GM23248 (cell line): ENCODE measurements at places on chromosomes 16 and 17.

DNA sequence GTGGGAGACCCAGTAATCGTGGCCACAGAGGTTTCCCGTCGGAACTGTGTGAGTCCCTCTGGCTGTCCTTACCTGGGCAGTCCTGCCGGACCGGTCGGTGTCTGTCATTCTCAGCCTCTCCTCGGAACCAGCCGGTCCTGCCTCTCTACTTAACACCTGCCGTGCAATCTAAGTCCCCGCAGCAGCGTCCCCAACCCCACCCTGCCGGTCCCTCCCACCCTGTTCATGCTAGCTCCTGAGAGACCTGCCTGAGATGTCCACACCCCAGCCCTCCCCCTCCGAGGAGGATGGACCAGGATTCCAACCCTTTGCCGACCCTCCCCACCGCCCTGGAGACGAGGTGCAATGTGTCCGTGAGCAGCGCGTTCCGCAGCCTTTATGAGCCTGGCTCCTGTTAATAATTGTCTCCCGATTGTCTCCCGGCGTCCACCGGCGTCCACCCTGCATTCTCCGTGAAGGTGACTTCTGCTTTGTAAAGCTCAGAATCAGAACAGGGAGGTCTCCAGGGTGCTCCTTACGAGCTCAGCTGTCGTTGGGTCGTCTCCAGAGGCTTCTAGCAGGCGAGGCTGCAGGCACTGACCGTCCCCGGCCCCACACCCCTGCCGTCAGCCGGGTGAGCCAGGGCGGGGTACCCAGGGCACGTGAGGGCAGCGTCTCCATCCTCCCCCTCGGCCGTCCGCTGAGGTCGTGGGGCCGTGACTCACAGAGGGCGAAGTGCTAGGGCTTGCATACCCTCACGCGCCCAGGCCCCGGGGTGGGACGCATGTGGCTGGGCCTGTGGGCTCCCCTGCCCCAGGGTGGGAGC, 10.1 kb downstream of the METRNL start:
- peak; percentile 50 for DNase-seq

- DNase-seq = peak; percentile 98
Measured at GRCh38 chr16:3022208-3022683, 1.5 kb downstream of the HCFC1R1 start.

DNA sequence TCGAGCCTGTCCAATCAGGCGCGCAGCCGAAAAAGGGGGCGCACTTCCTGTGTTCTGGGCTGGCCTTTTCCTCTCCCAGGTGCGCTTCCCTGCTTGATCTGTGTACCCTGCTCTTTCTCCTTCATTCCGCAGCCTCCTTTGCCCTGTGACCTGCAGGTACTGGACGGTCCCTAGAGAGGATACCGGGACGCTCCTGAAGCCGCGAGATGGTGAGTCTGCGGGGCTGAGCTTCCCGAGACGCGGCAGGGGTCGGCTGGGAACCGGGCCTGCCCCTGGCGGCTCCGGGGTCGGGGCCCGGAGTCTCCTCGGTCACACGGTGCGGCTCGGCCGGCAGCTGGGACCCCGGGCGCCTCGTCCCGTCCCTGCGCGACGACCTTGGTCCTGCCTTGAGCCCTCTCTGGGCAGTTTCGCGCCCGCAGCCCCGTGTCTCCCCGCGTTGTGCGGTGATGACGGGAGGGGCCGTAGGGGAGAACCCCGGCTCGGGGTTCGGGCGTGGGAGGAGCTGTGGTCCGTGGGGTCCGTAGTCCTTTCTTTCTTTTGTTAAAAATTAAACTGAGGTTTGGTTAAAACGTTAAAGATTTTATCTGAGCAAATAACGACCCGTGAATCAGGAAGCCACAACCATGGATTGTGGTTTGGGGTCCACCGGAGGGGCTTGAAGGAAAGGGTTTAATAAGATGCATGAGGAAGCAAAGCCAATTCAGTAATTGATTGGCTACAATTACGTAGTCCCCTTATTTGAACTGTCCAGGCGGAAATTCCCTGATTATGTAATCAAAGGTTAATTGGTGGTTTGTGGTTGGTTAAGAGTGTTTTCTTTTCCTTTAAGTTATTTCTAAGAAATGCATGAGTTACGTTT, 172.8 kb upstream of the ZNF267 start:
- DNase-seq = peak; percentile 36

DNA sequence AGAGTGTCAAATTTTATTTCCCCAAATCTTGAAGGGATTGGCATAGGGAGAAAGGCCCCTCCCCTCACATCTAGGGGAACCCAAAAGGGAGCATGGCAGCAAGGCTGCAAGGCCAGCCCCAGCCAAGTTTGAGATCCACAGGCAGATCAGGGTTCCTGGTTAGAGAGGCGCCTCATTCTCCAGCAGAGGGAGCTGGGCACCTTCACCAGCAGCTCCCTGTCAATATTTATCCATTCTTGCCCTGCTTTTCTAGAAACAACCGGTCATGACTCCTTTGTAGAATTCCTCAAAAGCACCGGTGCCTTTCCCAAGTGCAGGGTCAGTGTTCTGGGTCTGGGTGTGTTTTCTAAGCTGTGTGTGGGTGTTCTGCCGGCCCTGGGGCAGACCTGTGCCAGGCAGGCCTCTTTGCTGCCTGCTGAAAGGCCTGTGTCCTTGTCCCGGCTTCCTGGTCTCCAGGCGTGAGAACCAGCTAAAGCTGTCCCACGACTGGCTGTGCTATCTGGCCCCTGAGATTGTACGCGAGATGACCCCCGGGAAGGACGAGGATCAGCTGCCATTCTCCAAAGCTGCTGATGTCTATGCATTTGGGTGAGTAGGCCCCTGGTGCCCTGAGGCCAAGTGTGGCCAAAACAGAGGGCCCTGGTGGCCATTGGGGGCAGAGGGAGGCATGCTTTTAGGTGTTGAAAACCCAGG, 21.2 kb upstream of the LGALS9 start:
- peak; percentile 73 for DNase-seq

GRCh38 chr16:31407406-31407805, 14.3 kb downstream of the ITGAD start:
- no peak for DNase-seq

DNA sequence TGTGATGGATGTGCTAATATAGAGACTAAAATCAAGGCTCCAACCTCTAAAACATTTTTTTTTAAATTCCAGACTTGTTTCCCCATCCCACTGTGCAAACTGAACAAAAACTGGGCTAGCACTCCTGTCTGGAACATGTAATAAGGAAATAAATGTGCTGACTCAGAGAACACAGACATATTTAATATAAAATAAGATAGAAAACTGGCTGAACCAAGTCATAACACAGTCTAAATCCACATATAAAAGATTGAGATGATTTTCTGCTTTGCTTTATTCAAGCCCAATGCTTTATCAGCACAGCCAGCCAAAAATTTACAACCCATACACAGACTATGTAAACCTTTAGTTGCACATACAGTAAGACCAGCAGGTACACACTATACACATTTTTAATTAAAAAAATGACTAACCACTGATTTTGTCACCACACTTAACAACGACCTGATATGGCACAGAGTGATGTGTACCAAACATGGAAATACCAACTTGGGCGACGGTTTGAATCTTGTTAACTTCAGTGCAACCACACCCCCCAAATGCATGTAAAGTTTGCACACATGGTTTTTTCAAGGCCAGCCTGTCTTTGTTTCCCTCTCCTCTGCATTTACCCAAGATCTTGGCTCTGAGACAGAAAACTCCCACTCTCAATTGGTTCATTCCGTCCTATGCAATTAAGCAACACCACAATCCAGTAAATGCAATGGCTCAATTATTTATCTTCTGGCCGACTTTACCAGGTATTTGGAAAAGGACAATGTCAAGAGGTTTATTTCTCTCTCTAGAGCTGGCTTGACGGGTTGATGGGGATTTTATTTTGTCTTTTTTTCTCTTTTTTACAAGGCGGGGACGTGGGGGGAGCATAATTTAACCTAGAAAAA, 1.2 kb downstream of the STAT3 start:
- DNase-seq = peak; percentile 74

DNA sequence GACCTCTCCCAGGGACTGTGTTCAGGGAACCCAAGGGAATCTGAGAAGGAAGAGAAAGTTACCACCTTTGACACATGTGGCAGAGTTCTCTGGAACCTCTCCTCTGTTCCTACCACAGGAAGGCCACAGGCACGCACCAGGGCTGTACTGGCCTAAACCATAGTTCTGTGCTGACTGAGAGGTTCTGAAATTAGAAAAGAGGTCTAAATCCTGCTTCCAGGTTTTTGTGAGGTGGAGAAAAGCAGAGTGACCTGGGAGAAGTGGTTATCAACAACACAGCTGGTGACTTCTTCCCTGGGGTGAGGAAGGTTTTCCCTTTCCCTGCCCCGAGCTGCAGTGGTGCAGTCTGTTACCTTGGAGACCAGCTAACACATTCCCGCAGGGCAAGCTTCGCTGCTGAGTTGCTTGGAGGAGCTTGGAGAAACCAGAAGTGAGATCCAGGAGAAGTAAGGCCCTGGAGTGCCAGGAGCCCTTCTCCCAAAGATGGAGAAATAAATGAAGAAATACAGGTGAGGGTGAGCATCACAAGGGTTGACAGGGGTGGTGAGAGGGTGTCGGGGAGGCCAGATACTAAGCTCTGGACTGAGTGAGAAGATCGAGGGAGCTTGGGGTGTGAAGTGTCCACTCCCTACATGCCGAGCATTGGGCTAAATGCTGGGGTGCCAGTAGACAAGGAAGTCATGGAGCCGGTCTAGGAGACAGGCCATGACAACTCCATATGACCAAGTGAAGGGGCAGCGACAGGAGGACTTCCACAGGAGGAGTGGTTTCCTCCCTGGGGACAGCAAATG, at the start of gene VWA3A:
Gene VWA3A (plus strand): TSS at position 399 of the 791 bp plus-strand sequence. CDS start 97 bp downstream, at position 496.
- peak; percentile 46 for DNase-seq

DNA sequence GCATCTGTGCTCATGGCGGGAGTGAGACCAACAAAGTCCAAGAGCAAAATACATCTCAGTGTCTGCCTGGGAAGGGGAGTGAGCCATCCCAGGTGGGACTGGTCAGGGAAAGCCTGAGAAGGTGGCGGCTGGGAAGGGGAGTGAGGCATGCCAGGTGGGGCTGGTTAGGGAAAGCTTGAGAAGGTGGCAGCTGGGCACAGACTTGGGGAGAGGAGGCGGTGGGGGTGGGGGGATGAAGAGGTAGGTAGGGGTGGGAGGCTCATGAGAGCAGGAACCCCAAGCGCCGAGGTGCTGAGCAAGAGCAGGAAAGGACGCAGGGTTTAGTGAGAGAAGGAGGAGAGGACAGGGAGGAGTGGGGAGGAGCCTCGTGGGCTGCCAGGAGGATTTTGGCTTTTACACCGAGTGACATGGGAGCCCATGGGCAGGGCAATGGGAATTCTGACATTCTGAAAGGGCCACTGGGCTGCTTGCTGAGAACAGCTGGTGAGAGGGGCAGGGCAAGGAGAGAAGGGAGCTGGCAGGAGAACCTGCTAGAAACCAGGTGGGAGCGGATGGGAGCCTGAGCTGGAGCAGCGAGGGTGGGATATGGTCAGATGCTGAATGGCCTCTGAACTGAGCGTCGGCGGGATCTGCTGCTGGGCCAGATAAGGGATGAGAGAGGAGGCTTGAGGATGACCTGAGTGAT, 256.1 kb upstream of the RPL38 start:
- DNase-seq = no peak

DNA sequence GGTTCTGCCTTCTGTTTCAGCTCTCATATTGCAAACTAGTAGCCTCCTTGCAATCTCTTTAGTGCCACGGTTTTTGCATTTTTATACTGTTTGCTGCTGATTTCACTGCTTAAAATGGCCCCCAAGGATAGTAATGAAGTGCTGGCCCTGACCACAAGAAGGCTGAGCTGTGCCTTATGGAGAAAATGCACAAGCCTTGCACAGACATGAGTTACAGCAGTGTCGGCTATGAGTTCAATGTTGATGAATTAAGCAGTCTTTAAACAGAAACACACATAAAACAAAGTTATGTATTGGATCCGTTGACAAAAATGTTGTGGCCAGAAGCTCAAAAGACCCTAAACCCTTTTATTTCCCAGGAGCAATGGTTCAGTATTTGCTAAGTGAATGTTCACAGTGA, 210.6 kb upstream of the DYNLRB2 start:
- no peak for DNase-seq

GRCh38 chr17:79778504-79779083, 646 bp downstream of the CBX2 start:
- DNase-seq = no peak

DNA sequence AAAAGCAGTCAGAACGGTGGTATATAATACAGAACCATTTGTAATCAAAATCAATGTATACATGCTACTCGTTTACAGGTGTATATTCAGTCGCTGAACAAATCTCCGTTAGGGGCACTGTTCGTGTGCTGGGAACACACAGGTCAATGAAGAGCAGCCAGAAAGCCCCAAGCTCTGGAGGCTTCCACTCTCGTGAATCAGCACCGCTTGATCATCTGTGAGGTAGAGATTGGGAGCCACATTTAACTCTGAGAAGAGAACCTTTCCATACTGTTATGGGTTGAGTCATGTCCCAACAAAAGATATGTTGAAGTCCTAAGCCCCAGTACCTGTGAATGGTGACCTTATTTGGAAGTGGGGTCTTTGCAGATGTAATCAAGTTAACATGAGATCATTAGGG, 5.4 kb upstream of the CYTH1 start:
- no peak for DNase-seq

DNA sequence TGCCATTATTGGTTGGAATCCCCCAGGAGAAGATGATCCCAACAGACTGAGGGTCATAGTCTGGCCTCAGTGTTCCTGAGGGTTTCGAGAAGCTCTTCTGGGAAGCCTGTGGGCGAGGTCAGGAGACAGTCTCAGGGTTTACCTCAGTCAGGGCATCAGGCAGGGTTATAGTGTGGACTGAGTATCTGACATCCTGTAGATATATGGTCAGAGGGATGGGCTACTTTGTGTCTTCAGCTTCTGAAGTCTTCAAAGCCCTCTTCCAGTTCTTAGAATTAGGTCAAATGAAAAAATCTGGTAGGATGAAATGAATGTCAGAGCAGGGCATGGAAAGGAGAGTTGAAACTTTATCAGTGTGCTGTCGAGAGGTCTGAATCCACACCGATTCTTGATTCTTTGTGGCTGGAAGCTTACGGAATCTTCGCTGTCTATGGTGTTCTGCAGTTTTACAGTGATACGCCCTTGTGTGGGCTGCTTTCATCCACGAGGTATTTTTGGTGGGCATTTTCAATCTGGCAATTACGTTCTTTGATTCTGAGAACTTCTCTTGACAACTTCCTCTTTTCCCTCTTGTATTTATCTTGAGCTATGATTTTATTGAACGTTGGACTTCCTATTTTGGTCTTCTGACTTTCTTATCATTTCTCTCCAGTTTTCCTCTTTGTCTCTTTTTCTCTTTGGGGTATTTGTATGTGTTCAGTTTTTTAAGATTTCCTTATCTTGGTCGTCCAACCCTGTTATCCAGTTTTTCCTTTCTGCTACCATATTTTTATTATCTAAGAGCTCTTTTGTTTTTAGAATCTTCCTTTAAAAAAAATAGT, 30.4 kb downstream of the BPTF start:
- no peak for DNase-seq

GRCh38 chr16:51355875-51356274, 204.8 kb upstream of the SALL1 start:
- DNase-seq = no peak

GRCh38 chr17:57288773-57289121, 32.4 kb downstream of the MSI2 start:
- peak; percentile 4 for DNase-seq

DNA sequence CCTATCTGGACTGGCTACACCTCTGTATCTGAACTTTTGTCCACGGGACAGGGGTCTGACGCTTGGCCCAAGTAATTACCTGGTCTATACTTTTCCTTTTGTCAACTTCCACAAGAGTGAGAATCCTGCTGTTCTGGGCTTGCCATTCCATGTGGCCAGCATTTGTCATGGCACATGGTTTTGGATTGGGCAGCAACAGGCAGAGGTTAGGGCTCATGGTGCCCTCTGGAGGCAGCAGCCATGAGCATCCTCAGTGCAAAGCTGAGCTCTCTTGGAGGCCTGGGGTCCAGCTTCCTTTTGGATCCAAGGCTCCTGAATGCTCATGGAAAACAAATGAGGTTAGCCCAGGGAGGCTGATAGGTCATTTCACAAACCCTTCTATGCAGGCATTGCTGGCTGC, 7.5 kb upstream of the EDC4 start:
- peak; percentile 67 for DNase-seq
